ENCODE measurements at places on chromosomes 16 and 17.

DNA sequence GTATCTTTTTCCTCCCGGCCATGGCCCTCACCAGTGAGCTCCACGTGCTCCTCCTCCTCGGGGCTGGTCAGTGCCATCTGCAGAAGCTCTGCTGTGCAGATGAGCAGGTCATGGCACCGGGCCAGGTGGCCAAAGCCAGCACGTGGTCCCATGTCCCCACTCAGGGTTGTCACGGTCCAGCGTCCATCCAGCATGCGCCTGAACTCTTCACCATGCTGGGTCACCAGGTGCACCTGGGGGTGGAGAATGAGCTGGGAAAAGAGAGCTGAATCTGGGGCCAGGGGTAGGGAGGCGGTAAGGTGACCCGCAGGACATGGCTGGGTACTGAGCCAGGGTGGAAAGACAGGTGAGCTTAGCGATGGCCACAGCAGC, 1.3 kb downstream of the DHX58 start:
- DNase-seq = no peak

GRCh38 chr17:29250666-29251065, 4.0 kb downstream of the CRYBA1 start:
- no peak for DNase-seq

DNA sequence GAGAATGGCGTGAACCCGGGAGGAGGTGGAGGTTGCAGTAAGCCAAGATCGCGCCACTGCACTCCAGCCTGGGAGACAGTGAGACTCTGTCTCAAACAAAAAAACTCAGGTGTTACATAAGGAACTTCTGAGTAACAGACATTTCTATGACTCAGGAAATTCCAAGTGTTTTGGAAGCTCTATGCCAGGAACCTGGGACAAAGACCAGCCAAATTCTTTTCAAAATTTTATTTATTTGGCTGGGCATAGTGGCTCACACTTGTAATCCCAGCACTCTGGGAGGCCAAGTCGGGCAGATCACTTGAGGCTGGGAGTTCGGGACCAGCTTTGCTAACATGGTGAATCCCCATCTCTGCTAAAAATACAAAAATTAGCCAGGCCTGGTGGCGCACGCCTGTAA, 5.2 kb upstream of the SH2B1 start:
- no peak for DNase-seq

GRCh38 chr16:585351-585750, 4.5 kb upstream of the RAB40C start:
- no peak for DNase-seq

- no peak for DNase-seq
These were observed 11.2 kb downstream of the ZNF771 start for GRCh38 chr16:30418350-30419181.

GRCh38 chr17:51391982-51392654, 131.8 kb downstream of the UTP18 start:
- no peak for DNase-seq

DNA sequence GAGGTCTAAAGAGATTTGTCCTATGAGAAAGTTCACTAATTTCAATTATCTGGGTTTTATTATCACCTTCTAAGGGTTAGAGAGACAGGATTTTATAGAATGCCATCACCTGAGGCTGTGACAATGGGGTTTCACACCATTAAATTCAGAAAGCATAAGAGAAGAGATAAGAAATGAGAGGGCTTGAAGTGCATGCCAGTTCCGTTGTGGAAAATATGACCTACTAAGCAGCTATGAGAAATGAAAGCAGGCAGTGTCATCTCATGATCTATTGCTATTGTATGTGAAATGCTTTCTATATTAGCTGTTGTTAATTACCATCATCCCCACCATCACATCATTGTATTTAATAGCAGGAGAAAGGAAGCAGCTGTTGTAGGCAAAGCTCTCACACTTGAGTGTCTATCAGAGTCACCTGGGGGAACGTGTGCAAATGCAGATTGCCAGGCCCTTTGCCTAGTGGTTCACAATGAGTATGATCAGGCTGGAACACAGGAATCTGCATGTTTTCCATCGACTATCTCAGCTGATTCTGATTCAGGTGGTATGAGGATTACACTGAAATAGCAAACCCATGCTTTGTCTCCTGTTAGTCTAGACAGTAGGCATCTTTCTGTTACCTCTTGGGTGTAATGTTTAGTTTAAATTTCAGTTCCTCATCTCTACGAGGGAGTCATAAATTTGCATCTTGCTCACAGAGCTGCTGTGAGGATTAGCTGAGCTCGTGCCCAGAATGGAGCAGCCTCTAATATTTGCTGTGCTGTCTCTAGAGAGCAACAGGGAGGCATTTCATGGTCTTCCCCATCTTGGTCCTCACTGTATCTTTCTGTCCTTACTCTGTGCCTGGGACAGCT, 256.4 kb downstream of the CDH13 start:
- DNase-seq = no peak

DNA sequence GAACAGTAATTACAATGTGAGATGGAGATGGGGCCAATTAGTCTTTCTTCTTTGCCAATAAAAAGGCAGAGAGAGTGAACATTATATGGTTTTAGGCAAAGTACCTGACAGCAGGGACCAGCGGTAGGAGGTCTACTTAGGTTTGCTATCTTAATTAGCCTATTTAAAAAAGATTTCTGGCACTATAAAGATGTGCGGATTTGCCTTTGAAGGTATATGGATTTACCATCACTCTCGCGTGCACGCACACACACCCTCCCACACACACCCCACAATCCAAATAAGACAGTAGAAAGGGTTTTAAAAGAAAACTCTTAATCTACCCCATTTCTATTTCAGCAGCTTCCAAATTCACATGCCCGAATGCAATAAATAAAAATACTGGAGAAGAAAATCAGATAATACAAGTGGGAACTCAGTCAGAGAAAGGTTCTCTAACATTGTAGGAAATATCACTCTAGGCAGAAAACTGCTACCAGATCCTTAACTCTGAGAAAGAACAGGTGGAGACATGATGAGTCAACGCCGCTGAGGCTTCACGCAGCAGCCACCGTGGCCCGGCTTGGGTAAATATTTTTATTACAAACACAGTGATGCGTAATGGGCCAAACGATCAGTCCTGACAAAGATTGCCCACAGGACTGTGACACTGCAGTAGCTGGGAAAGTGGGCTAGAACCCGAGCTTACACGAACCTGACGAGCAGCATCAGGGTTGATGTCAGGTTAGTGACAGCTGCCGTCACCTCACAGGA, 66.6 kb upstream of the AXIN2 start:
- DNase-seq = peak; percentile 2

GRCh38 chr17:57655553-57655952, 89.5 kb downstream of the CCDC182 start:
- DNase-seq = no peak

- DNase-seq = no peak
These were observed 56.0 kb downstream of the CDH13 start for GRCh38 chr16:82682767-82683166.

GRCh38 chr17:72412650-72413076, 291.8 kb downstream of the SOX9 start:
- no peak for DNase-seq

- DNase-seq = no peak
These were observed 59.7 kb downstream of the HLF start for GRCh38 chr17:55324296-55324978.

DNA sequence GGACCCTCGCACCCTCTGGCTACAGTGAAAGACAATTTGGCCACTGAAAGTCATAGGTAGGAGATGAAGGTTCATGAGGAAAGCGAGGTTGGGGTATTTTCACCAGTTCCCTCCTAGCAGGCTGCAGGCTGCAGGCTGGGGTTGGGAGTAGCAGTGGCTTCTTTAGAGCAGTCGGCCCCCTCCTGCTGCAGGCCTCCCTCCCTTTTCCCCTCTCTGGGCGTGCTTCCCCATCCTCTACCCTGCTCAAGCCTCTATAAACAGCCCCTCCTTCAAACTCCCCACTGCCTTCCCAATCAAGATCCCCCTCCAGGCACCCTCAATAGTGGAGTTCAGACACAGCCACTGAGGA, 41.8 kb downstream of the GAS7 start:
- no peak for DNase-seq

GRCh38 chr17:77501101-77501566, 360.4 kb downstream of the SEC14L1 start:
- no peak for DNase-seq

DNA sequence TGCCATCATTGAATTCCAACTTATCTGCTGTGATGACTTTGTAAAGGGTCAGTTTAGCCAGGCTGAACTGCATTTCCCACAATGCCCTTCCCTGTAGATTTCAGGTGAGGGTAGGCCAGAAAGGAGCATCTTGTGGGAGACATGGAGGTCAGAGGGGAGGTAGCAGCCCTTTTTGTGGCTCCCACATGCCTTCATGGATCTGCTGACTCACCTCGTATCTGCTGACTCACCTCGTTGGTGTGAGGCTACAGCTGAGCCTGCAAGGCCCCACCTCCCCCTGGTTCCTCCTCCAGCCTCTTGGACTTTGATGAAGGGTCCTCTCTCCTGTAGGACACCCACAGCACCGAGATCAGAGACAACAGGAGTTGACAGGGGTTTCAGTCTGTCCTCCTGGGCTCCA, 102.5 kb downstream of the SALL1 start:
- no peak for DNase-seq

GRCh38 chr17:16297367-16298139, 55.7 kb downstream of the CENPV start:
- no peak for DNase-seq

GRCh38 chr16:50644729-50645128, 36.4 kb downstream of the SNX20 start:
- DNase-seq = no peak

DNA sequence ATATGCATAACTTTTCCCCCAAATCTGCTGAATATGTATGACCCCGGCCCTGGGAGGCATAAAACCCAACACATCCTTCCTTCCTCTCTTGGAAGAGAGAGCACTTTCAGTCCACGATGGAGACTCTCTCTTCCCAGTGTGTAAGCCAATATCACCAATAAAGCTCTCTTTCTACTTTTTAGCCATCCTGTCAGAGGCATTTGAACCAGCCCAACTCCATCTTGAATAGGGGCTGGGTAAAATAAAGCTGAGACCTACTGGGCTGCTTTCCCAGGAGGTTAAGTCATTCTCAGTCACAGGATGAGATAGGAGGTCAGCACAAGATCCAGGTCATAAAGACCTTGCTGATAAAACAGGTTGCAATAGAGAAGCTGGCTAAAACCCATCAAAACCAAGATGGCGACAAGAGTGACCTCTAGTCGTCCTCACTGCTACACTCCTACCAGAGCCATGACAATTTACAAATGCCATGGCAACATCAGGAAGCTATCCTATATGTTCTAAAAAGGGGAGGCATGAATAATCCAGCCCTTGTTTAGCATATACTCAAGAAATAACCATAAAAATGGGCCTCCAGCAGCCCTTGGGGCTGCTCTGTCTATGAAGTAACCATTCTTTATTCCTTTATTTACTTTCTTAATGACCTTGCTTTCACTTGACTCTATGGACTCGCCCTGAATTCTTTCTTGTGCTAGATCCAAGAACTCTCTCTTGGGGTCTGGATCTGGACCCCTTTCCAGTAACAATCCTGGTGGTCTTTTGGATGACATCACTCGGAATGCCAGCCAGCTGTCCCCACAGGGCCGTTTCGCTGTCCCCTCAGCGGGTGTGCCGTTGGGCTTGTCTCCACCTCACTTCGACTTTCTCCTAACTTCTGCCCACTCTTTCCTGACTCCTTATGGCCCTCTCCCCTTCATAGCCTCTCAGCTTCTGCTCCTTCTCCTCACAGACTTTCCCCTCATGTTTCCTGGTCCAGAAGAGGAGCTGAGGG, 53.4 kb upstream of the NKD1 start:
- DNase-seq = no peak

DNA sequence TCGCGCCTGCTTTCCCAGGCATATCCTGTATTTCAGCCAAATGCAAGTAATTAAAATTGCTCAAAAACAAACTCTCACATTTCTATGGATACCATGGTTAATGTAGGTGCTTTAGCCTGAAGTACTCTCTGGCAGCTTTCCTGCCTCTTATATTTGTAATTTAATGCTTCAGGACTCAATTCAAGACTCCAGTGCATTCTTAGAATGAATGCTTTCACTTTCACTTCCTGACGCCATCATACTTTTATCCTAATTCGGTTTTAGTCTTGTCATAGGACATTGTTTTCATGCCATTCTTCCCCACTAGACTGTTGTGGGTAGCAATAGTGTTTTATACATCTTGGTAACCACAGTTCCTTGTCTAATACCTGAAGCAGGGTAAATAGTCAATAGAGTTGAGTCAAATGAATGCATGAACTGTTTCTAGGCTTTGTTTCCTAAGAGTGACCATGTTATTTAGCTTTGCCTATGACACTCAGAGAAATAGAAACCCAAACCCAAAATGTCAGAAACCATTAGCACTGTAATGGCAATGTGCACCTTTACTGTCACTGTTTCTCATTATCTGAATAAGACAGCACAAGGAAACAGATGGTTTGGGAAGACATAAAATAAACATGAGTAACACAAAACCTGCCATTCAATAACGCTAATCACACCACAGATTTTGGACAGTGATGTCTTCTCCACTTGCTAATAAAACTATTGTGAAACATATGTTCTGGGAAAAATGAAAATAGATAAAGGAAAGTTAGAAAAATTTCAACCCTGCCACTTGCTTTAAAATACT, 705.5 kb downstream of the CDH11 start:
- no peak for DNase-seq

- DNase-seq = no peak
These were observed 182.9 kb downstream of the SHISA9 start for GRCh38 chr16:13084331-13084730.

DNA sequence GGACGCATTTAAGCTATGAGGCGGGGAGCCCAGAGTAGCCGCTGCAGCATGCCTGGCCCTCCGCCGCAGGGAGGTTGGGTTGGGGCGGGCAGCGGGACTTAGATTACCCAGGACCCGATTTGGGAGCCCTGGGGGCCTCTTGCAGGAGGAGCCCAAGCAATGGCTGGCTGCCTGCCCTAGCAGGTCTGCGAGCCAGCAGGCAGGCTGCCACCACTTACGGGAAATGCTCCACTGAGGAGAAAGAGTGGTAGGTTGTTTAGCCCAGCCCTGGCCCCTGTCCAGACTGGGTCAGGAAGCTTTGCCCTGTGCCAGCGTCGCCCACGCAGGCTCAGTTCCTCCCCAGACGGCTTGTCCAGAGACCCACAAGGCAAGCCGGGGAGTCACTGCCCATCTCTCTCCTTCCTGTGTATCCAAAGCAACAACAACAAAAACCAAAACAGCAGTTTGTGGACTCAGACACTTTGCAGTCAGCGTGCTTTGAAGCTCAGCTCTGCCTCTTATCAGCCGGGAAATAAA, 10.3 kb upstream of the TVP23A start:
- peak; percentile 22 for DNase-seq

DNA sequence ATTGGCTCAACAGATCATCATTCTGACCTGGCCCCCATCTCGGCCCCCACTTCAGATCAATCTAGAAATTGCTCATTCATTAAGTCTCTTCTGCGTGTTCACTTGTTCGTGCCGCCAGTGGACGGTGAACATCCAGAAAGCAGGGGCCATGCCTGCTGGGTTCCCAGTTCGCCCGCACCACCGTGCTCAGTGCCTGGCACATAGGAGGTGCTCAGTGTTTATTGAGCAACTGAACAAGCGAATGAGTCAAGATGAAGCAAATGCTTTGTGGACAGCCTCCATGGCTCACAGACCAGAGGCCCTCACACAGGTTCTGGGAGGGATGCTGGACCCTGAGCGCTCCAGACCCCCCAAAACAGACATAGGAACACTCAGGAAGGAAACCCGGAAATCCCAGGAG, 13.9 kb downstream of the BEAN1 start:
- DNase-seq = no peak
